ENCODE measurements at places on chromosomes 16 and 17.

DNA sequence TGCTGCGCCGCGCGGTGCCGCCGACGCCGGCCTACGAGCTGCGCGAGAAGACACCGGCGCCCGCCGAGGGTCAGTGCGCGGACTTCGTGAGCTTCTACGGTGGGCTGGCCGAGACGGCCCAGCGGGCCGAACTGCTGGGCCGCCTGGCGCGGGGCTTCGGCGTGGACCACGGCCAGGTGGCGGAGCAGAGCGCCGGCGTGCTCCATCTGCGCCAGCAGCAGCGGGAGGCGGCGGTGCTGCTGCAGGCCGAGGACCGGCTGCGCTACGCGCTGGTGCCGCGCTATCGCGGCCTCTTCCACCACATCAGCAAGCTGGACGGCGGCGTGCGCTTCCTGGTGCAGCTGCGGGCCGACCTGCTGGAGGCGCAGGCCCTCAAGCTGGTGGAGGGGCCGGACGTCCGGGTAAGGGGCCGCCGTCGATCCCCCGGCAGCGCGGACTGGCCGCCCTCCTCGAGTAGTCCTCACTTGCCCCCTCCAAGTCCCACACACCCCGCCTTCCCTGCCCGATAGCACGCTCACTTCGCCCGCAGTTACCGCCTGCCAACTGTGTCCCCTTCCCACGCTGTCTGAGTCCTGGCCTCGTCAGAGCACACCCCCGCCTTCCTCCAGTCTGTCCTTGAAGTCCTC, 470 bp downstream of the MLYCD start:
- DNase-seq: no peak

GRCh38 chr16:16143038-16143763, 80.1 kb downstream of the ABCC6 start:
- peak; percentile 35 for DNase-seq

GRCh38 chr16:14056970-14057369, 14.1 kb upstream of the MRTFB start:
- DNase-seq: no peak

GRCh38 chr17:62109924-62110323, 44.8 kb upstream of the MED13 start:
- DNase-seq: no peak

DNA sequence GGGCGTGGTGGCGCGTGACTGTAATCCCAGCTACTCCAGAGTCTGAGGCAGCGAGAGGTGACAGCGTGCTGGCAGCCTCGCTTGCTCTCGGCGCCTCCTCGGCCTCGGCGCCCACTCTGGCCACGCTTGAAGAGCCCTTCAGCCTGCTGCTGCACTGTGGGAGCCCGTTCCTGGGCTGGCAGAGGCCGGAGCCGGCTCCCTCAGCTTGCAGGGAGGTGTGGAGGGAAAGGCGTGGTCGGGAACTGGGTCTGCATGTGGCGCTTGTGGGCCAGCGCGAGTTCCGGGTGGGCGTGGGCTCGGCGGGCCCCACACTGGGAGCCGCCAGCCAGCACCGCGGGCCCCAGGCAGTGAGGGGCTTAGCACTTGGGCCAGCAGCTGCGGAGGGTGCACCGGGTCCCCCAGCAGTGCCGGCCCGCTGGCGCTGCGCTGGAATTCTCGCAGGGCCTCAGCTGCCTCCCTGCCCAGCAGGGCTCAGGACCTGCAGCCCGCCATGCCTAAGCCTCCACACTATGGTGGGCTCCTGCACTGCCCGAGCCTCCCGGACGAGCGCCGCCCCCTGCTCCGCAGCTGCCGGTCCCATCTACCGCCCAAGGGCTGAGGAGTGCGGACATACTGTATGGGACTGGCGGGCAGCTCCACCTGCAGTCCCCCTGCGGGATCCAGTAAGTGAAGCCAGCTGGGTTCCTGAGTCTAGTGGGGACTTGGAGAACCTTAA, 1093.3 kb upstream of the CDH8 start:
- DNase-seq: no peak

- DNase-seq: no peak
Measured at GRCh38 chr17:80827646-80828643, 163.7 kb upstream of the CHMP6 start.

DNA sequence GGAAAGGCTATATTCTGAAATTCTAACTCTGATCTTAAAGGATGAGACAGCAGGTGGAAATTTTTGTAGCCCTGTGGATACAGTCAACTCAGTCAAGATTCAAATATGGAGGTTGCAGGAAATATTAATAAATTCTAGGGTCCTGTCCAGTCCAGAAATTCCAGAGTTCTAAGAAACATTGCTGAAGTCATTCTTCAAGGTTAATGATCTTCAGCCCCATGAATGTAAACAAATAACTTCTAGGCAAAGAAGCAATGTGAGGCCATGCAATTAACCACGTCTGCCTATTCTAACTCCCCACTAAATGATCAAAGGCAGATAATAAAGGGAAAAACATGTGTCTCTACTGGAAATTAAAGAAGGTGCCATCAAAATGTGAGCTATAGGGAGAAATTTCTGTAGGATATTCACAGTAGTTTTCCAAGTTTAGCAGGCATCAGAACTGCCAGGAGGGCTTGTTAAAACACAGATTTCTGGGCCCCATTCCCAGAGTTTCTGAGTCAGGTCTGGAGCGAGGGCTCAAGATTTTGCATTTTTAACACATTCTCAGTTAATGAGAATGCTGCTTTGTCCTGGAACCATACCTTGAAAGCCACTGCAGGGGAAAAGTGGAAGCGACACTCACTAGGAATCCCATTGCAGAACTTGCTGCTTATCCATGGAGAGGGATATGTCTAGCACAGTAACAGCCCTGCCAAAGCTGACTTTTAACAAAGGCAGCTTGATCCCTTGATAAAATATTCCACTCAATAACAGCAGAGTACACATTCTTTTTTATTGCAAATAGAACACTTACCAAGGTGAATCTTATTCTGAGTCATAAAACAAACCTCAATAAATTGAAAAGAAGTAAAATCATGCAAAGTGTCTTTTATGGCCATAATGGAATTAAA, 61.8 kb downstream of the DNAH3 start:
- no peak for DNase-seq

DNA sequence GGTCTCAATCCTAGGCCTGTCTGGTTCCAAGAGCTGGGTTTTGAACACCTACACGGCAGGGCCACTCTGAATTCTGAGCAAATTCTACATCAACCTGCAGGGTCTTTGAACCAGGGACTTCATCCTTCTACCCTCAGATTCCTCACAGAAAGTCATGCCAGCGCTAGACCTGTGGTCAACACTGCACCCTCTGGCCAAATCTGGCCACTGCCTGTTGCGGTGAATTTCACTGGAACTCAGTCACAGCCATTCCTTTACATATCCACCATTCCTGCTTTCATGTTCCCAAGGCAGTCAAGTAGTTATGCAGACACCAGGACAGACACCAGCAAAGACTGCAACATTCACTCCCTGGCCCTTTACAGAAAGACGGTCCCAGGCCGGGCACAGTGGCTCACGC, 144.6 kb downstream of the C16orf95 start:
- DNase-seq: no peak

DNA sequence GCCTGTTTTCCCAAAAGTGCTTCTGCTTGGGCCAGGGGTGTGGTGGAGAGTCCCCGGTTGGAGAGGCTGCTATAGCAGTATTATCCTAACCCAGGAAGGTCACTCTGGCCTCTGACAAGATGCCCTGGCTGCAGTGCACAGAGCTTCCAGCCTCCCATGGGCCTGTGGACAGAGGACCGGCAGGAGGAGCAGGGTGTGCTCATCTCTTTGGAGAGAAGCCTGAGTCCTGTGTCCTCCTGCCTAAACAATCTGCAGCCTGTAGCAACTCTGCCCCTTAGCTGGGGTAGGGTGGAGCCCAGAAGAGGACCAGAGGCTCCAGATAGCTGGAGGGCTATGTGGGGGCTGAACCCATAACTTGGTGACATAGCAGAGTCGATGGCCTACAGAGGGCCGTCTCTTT, 78.0 kb downstream of the MPRIP start:
- DNase-seq: no peak

GRCh38 chr16:2388875-2389433, 40.3 kb upstream of the CCNF start:
- DNase-seq: no peak

- DNase-seq: no peak
Measured at GRCh38 chr16:12016291-12016947, 39.9 kb downstream of the SNX29 start.

DNA sequence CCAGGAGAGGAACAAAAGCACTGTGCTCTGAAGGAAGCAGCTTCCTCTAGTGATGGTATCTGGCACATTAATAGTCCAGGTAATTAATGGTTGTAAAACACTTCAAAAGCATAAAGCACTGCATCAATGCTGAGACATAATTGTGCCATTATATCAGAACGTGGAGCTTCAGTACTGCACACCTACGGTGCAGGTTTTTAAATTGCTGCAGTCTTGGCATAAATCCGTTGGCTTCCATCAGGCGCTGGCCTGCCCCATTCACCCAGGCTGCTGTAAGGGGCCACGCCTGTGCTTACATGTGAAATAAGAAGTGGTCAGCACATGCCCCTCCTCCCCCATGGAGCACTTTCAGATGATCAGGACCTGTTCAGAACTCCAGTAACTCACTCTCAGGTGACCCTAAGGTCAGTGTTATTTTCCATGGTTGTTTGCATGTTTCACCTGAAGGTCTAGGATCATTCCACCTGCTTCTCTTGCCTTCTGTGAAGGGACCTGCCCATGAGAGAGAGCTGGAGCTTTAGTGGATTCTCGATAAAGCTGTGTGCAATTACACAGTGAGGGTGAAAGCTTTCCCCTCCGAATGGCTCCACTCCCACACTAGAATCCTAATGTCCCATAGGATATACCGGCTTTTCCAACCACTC, 345.3 kb downstream of the CA10 start:
- DNase-seq: no peak

DNA sequence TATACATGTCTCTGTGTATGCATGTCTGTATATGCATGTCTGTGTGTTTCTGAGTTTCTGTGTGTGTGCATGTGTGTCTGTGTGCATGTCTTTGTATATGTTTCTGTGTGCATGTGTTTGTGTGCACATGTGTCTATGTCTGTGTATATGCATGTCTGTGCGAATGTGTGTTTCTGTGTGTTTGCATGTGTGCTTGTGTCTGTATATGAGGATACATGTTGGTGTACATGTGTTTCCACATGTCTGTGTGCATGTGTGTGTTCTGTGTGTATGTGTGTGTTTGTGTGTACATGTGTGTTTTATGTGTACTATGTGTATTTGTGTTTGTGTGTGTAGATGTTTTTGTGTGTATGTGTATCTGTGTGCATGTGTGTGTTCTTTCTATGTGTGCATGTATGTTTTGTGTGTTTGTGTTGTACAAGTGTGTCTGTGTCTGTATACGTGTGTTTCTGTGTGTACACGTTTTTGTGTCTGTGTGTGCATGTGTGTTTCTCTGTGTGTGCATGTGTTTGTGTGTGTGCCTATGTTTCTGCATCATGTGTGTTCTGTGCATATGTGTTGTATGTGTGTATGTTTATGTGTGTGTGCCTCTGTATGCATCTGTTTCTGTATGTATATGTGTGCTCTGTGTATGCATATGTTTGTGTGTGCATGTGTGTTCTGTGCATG, 8.9 kb upstream of the RAB37 start:
- no peak for DNase-seq

DNA sequence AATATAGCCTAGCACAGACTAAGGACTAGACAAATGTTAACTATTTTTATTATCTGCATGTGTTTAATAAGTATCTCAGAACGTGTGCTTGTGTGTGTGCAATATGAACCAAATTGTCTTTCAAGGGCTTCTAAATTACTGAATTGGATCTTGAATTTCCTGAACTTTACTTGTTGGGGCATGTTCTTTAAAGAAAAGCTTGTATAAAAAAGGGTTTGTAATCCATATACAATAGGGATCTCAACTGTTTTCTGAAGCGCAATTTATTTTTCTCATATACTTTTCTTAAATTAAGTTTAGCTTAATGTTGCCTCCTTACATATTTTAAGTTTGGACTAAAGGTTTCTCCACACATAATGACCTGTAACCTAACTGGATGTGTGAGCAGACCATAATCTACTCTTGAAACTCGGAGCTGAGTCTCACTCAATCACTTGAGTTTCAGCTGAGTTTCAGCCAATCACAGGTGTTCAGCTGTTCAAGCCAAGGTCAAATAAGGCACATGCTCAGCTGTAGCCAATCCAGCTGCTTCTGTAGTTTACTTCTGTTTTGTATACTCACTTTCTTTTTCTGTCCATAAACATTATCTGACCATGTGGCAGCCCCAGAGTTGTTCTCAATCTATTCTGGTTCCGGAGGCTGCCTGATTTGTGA, 72.3 kb downstream of the CDK5R1 start:
- DNase-seq: no peak

GRCh38 chr17:33623841-33624240, 330.7 kb upstream of the ASIC2 start:
- DNase-seq: no peak

GRCh38 chr17:8831234-8831849, 32.2 kb upstream of the MFSD6L start:
- no peak for DNase-seq

DNA sequence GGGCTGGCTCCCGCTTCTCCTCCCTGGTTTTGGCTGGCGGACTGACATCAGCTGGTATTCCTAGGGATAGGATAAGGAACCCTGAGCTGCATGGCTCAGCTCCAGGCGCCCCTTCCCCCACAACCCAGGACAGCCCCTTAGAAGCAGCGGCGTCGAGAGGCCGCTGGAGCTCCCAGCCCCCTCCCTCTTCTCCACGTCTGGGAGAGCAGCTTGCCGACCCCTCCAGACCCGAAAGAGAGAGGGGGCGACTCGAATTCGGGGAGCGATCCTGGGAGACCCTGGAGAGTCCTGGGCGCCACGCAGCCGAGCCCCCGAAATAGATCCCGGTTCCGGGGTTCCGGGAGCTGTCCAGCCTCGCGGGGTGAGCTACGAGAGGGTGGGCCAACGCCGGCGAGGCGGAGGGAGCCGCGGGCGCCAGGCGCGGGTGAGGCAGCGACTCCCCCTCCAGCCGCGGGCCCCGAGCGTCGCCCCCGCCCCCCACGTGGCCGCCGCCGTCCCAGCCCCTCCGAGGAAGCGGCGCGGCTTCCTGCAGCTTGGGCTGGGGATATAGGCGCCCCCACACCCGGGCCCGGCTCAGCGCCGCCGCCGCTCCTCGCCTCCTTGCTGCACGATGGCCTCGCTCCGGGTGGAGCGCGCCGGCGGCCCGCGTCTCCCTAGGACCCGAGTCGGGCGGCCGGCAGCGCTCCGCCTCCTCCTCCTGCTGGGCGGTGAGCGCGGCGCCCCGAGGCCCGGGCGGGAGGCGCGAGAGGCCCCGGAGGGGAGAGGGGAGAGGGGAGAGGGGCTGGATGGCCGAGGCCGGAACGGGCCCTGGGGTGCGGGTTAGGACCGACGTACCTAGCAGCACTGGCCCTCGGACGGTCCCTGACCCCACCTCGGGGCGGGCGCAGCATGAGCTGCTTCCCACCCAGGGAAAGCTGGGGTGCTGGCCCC, at the start of gene RAMP2:
RAMP2 (plus strand) TSS at position 576 of the 930 bp plus-strand sequence; CDS start at position 611, 35 bp downstream.
- no peak for DNase-seq

DNA sequence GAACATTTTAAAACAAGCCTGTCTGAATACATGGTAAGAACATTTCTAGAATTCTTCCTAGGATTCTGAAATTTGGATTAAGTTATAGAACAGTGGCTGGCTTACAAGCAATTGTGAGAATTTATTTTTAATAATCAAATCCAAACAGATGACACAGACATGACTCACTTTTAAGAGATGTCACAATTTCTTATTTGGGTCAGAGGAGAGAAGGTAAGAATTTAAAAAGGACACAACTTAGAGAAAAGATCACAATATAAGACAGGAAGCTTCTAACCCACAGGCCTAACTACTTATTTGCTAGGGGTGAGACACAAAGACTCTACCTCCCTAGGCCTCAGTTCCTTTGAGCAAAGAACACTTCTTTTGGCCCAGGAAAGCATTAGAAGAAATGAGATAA, 32.7 kb downstream of the ZZEF1 start:
- no peak for DNase-seq

All from H54 (cell line).